ENCODE measurements at places on chromosomes 3 and 15.

DNA sequence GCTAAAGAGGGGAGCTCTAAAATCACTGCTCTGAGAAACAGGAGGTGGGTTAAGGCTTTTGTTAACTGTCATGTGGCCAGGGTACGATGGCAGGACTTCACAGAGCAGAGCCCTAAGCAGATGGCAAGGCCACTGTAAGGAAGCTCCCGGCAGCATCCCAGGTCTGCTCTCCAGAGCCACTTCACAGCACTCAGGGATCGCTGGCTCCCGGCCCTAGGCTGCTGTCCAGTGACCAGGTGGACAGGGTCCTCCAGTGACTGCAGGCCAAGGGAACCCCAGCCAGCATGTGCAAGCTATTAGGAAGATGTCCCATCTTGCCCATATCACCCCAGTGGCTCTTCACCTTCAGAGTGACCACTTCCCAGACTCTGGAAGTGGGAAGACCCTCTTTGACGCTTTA, 10.4 kb downstream of the TMEM41A start:
- DNase-seq = no peak

GRCh38 chr15:51155016-51155580, 60.4 kb upstream of the TNFAIP8L3 start:
- no peak for DNase-seq

- no peak for DNase-seq
Observed at GRCh38 chr15:55112706-55113105, 84.0 kb downstream of the RSL24D1 start.

DNA sequence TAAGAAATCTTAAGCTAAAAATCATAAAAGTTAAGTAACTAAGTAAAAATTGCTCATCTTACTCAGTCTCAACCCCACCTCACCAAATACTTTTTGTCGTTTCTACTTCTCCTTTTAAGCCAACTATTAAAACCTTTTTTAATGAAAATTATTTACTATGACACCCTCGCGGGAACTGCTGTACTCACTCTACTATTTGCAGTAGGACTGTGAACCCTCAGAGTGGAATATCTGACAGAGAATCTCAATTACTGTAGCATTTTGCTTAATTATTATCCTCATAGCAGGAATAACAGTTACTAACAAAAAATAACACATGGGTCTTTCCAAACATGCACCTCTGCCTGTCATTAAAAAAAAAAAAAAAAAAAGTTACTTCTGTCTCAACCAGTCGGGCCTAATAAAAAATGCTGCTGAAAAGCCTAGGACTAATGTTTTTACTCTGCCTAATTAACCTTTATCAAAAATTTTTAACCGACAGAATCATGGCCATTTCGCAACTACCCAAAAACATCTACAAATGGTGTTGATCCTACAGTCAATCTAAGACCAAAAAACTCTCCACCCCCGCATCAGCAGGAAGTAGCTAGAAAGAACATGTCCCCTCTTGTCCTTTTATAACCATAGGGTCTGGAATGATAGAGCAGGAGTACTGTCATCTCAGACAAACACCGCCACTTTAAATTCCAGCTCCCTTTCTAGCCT, 10.2 kb downstream of the ALDH1L1 start:
- no peak for DNase-seq

DNA sequence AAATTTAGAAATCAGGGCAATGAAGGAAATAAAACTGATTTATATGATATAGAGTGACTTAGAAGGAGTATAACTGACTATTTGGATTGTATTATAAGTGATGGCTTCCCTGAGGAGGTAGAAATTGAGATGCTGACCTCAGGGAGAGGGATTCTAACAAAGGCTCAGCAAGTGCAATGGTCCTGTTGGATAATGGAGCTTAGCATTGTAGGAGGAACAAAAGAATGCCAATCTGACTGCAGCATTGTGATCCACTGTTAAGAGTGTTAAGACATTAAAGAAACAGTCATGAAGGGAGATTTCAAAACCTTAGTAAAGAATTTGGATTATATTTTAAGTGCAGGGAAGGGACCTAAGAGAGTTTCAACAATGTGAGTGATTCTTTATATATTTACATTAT, 158.4 kb upstream of the NAALADL2 start:
- DNase-seq = no peak

DNA sequence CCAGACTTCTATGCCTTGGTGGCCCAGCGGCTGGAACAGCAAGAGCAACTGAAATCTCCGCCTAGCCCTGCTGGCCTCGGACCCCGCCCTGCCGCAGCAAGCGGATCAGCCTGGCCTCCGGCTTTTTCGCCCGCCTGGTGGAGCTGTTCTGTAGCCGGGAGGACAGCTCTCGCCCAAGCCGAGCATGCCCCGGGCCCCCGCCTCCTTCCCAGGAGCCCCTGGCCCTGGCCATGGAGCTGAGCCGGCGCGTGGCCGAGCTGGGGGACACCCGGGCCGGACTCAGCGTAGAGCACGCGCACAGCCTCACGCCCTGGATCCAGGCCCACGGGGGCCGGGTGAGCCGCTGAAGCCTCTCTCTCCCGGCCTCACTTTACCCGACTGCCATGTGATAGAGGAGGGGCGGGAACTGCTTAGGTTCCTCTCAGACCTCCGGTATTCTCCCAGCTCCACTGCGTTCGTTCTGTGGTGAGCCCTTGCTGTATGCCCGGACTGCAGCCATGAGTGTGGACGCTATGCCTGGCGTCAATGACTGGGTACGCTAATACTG, 24.1 kb upstream of the MRPL3 start:
- peak; percentile 20 for DNase-seq

GRCh38 chr15:77598644-77599043, 34.1 kb downstream of the LINGO1 start:
- DNase-seq = no peak

DNA sequence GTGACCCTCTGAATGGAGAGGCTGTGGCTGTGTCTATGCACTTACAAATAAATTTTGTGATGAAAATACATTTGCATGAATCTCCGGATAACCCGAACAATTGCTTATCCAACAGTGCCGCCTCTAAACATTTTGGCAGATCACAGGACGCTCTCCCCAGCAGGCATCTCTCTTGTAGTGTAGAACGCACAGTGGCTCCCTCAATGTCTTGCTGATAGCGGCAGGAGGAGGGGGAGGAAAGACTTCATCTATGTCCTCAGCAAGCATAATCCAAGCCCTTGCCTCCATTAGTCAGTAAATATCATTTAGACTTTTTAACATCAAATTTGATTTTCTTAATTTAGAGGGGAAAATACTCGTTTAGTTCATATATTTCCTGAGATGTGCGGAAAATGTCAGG, 318.1 kb upstream of the IGF1R start:
- no peak for DNase-seq

DNA sequence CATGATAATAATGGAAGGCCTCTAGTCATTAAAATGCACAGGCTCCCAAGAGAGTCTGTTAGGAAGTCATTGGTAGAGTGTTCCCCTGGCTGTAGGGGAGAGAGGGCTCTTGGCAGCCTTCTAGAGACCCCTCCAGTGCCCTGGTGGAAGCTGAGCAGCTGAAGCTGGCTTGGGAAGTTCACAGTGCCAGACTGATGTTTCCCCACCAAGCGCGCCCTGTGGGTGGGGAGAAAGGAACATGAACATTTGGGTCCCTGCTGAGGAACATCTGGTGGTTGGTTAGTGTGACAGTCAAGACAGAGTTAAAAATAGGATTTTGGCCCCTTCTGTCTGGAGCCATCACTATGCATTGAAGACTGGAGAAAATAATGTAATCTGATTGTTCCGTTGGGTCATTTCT, 37.1 kb upstream of the RGMA start:
- DNase-seq = no peak

DNA sequence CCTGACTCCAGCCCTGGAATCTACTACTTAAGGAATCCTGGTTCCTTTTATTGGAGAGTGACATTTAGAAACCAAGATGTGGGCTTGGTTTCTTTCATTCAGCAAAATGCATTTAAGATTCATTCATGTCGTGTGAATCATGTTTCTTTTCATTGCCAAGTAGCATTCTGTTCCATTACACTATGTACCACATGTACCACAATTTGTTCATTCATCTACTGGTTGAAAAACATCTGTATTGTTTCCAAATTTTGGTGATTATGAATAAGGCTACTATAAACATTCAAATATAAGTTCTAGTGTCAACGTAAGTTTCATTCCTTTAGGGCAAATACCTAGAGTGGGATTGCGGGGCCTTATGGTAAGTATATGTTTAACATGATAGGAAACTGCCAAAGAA, 264.2 kb downstream of the VPS13C start:
- no peak for DNase-seq

DNA sequence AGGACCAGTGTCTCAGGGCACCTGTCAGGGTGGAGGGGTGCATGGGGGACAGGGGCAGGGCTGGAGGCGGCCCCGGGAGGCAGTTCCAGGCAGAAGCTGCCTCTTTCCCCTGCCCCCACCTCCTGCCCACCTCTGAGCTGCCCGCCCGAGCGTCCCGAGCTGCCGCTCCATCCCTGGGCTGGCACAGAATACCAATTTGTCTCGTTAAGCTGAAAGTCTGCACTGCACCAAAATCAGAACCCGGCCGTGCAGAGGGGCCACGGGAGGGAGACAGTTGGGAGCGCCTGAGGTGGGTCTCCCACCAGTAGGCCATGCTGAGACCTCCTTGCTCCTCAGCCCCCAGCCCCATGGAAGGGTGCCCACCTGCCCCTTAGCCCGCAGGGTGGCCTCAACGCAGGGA, 1.3 kb upstream of the ATP2B2 start:
- no peak for DNase-seq

DNA sequence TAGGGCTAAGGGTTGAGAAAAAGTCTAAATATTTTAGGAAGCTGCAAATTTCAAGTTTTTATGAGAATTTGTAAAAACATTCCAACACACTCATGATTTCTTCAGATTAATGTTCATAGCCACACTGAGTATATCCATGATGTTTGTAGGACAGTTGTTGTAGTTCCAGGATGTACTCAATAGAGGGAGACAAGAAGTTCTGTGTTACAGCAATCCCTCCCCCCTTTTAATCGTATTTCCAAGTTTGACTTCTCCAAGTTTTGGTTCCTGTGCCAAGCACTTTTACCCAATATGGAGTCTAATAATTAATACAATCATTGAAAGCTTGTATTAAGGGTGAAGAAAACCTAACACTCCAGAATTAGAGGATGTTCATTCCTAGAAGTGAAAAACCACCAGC, 143.4 kb downstream of the FEZF2 start:
- no peak for DNase-seq

- DNase-seq = no peak
Observed at GRCh38 chr3:105516972-105517371, 150.3 kb downstream of the ALCAM start.

DNA sequence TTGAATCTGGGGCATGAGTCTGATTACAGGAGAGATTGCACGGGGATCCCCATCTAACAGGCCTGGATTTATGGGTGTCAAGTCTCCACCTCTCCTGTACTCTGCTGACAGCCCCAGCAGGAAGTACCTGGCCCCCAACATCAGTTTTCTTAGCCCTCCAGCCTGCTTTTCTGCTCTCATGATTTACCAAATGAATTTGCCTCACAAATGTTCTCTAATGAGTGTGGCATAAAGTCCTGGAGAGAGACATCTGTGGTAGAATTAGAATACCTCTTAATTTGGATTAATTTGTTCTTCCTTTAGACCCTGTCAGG, 60.1 kb downstream of the FNDC3B start:
- DNase-seq = no peak

DNA sequence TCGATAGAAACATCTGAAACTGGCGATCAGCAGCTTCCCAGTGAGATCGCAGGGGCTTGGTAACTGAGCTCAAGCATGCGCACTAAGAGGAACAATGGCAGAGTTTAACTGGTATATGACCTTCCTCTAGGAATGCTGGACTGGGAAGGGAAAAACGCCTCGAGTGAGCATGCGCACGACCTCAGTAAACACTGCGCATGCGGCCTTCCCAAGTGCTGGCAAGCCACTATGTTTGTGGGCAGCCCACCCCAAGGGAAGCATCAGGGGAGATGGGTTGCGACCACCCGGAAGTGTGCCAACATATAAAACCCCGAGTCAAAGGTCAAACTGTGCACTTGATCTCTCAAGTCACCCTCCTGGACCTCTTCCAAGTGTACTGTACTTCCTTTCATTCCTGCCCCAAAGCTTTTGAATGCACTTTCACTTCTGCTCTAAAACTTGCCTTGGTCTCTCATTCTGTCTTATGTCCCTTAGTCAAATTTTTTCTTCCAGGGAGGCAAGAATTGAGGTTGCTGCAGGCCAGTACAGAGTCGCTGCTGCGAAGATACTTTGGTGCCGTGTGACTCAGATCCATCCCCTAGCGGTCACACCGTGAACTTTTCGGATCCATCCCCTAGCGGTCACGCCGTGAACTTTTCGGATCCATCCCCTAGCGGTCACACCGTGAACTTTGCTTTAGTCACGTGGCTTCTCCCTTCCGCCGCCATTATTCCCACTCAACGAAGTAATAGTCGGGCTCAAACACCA, 243.3 kb downstream of the FAM43A start:
- peak; percentile 81 for DNase-seq

GRCh38 chr3:21407743-21408142, 343.3 kb downstream of the ZNF385D start:
- DNase-seq = no peak

DNA sequence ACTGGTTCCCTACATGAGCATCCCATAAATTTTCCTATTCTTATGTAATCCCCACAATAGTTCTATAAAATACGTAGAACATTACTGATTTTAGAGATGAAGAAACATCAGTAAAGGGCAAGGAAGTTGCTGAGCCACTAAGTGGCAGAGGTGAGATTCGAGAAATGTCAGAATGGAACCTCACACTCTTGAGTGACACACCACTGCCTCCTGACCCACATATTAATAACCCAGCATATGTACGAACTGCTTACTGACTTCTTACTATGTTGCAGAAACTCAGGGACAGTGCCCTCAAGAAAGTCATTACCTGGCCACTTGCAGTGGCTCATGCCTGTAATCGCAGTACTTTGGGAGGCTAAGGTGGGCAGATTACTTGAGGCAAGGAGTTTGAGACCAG, 1022.4 kb downstream of the FHIT start:
- DNase-seq = no peak

DNA sequence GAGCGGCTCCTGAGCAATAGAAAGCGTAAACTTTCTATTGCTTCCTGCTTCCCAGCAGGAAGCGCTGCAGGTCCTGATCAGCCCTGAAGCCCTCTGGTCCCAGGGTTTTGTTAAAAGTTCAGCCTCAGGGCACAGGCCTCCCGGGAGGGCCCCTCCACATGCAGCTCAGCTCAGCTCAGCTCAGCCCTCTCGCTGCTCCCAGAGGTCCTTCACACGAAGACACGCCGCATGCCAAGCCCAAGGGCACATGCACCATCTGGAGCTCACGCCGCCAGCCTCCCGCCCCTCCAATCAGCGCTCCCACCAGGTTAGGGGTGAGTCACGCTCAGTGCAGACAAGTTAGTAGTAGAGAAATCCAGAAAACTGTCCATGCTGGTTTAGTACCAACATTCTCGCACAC, 12.7 kb downstream of the TKT start:
- no peak for DNase-seq

Data from iPS DF 6.9 (cell line).